ENCODE measurements at places on chromosomes 11 and 22.

- DNase-seq: no peak
These were observed 12.9 kb downstream of the ADORA2A start for GRCh38 chr22:24440270-24440717.

- peak; percentile 60 for DNase-seq
These were observed 682.6 kb downstream of the KCNA4 start for GRCh38 chr11:29333993-29334775.

- no peak for DNase-seq
These were observed 373.9 kb upstream of the FAT3 start for GRCh38 chr11:91850533-91851275.

- no peak for DNase-seq
These were observed 13.7 kb downstream of the XNDC1N start for GRCh38 chr11:71914617-71915189.

GRCh38 chr11:46696212-46696558 is 4.2 kb downstream of the ARHGAP1 start:
- no peak for DNase-seq

DNA sequence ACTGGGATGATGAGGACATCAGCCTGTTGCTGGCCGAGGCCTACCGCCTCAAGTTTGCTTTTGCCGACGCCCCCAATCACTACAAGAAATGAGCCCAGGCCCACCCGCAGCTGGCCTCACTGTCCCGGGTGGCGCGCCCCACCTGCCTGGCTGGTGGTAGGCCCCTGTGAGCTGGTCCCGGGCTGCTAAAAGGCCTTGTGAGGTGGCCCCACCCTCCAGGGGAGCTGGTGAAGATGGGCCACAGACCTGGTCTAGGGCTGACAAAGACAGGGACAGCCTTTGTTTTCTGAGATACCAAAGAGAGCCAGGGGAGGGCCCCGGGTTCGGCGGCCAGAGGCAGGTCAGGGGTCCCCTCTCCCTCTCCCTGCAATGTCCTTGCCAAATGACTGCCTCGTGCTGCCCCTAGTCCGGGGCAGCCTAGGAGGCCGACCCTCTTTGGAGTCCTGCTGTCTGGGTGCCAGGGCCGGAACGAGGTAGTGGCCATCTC is 411.1 kb downstream of the TBC1D22A start:
- no peak for DNase-seq

DNA sequence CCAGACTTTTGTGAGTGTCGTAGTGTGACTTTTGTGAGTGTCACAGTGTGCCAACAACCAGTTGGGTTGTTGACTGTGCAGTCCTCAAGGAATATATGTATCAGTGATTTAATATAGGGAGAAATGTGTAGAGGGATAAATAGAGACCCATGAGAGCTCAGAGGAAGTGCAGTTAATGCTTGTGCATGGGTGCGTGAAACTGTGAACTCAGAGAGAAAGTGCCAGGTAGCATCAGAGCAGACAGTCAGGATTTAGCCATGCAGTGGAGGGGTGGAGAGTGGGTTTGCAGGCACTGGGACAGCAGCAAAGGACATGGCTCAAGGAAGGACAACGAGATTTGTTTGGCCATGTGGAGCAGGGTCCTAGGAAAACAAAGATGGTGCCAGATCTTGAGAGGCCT is 33.6 kb downstream of the YWHAH start:
- no peak for DNase-seq

GRCh38 chr11:69442807-69443137 is 38.7 kb upstream of the LINC01488 start:
- no peak for DNase-seq

- no peak for DNase-seq
These were observed 83.2 kb upstream of the CLDN5 start for GRCh38 chr22:19607192-19608002.

GRCh38 chr11:62427630-62428233 is 8.9 kb downstream of the SCGB1A1 start:
- peak; percentile 63 for DNase-seq

DNA sequence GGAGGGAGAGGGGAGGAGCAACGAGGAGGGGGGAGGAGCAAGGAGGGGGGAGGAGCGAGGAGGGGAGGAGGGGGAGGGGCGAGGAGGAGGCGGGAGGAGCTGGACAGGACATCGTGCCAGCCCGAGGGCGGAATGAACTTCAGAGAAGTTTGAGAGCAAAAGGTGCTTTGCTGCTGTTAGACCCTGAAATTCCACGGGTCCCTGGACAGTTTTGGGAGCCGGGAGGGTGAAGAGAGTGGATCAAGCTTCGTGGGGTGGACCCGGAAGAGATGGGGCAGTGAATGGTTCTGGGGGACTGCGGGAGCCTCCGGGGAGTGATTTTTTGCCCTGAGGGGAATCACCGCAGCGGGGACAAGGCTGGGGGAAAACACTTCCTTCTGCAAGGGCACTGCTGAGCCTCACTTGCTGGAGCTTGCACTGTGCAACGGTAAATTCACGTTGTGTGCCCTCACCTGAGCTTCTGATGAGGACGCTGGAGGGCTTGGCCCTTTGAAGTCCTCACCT is 10.7 kb upstream of the NLRP6 start:
- DNase-seq: no peak

DNA sequence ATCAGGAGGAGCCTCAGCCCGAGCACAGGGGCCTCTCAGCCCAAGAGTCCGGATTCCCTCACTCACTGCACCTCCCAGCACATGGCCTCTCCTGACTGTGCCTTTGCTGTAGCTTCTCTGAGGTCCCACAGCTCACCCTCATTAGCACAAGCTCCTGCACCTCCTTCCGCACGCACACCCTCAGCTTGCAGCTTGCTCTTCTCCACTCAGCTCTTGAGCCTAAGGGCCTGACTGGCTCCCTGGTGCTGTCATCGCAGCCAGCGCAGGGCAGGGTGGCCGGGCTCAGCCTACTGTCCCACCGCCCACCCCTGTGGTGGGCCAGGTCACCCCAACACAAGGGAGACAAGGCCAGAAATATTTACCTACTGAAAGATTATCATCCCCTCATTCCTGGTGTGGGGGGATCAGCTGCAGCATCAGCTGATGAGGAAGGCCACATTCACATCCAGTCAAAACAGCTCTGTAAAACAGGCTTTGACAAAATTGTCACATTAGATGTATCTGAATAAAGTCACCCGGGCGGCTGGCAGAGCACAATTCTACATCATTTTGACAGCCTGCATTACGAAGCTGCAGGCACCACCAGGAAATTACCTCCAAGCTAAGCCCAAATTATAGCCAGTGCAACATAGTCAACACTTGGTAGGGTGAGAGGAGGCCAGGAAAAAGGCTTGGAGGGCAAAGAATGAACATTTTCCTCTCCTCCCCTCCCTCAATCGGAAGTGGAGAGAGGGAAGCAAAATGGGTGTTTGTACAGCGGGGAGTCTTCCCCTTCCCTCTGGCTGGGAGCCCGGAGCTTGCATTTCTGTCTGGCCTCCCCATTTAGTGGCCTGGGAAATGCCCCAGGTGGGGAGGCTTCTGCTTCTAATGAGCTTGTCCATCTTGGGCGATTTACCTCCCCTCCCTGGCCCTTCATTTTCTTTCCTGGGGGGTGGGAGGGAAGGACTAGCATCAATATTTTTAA is 29.5 kb upstream of the IGSF9B start:
- no peak for DNase-seq

DNA sequence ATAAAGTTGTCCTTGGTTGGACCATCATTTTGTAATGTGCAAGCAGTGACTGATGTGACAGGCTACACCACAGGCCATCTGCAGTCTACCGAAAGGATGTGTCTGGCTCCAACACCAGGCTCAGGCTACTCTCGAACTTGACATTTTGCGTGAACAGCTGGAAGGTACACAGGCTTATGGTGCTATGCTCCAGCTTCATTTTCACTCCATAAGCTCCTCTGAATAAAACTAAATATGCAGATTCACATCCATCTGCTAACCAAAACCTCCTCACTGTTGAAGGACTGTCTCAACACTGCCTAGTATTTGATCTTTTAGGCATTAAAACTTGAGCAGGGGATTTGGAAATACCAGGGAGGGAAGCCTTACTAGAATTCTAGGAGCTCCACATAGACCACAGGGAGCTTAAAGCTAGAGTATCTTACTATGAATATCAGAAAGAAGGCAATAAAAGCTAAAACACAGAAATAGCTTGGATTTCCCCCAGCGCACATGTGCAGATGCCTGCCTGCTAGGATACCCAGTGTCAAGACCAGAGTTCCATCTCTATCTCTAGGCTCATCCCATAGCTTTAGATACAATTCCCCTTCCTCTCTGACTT is 383.9 kb upstream of the FAT3 start:
- no peak for DNase-seq

- DNase-seq: no peak
These were observed 37.7 kb downstream of the TCIRG1 start for GRCh38 chr11:68076371-68077042.

- peak; percentile 36 for DNase-seq
These were observed 74.9 kb upstream of the RAG2 start for GRCh38 chr11:36672815-36673450.

GRCh38 chr22:28375761-28376534 is 303.7 kb downstream of the TTC28 start:
- DNase-seq: no peak

GRCh38 chr11:133418218-133418617 is 114.1 kb downstream of the OPCML start:
- no peak for DNase-seq

DNA sequence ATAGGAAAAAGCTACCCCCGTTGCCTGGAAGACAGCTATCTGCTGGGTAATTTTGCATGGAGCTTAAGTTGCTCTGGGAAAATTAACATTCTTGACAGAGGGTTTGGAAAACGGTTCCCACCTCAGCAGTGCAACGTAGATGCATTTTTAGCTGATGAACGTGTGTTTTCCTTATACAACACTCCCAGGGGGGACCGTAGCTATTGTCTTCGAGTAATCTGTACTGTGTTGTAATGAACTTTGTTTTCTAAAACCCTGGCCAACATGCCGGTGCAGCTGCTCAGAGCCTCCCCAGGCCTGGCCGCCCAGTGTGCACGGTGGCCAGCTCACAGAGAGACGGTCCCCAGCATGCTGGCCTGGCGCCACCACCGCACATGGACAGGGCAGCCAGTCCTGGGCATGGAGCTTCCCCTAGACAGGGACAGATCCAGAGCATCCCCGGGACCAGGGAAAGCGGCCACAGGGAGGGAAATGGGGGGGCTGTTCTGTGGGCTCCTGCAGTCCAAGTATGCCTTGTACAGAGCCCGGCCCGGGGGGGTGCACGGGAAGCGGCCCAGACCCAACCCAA is 2.2 kb downstream of the TNNT3 start:
- DNase-seq: peak; percentile 20

DNA sequence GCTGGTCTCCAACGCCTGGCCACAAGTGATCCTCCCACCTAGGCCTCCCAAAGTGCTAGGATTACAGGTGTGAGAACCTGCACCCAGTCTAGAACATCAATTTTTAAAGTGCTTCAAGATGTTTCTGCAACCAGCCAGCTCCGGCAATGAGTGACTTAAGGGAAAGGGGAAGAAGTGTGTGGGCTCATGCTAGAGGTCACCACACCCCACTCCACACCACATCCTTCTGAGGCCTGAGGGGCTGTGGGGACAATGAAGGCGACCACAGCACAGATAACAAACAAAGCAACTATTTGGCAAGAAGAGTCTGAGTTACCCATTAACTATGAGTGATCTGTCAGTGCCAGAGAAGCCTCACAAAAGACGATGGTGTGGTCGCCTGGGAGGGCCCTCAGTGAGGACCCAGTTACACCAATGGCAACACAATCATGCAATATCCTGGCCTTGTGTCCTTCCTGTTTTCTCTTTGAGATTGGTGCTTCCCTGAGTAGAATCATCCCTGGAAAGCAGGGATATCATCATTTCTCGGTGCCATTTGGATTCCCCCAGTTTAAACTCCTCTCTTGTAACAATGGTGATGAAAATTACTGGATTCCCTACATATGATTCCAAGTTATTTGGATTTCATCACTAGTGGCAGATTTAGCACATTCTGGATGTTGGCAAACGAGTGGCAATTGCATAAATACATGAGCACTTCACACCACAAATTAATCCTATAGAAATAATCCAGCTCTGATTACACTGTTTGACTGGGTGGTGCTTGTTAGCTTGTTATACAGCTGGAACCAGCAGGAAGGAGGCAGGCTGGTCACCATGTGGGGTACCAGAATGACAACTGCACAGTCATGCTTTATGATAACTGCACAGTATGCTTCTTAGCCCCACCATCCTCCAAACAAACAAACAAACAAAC is 18.4 kb downstream of the ABTB2 start:
- DNase-seq: no peak

- no peak for DNase-seq
These were observed 37.2 kb downstream of the FAR1 start for GRCh38 chr11:13705710-13706109.

- peak; percentile 90 for DNase-seq
These were observed 9.3 kb downstream of the CD82 start for GRCh38 chr11:44574610-44575287.

DNA sequence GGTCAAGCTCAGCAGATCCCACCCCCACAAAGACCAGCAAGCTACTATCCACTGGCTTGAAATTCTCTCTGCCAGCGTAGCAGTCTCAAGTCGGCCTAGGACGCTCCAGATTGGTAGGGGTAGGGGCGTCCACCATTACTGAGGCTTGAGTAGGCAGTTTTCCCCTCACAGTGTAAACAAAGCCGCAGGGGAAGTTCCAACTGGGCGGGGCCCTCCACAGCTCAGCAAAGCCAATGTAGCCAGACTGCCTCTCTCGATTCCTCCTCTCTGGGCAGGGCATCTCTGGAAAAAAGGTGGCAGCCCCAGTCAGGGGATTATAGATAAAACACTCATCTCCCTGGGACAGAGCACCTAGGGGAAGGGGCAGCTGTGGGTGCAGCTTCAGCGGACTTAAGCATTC is 1064.9 kb upstream of the TENM4 start:
- no peak for DNase-seq

DNA sequence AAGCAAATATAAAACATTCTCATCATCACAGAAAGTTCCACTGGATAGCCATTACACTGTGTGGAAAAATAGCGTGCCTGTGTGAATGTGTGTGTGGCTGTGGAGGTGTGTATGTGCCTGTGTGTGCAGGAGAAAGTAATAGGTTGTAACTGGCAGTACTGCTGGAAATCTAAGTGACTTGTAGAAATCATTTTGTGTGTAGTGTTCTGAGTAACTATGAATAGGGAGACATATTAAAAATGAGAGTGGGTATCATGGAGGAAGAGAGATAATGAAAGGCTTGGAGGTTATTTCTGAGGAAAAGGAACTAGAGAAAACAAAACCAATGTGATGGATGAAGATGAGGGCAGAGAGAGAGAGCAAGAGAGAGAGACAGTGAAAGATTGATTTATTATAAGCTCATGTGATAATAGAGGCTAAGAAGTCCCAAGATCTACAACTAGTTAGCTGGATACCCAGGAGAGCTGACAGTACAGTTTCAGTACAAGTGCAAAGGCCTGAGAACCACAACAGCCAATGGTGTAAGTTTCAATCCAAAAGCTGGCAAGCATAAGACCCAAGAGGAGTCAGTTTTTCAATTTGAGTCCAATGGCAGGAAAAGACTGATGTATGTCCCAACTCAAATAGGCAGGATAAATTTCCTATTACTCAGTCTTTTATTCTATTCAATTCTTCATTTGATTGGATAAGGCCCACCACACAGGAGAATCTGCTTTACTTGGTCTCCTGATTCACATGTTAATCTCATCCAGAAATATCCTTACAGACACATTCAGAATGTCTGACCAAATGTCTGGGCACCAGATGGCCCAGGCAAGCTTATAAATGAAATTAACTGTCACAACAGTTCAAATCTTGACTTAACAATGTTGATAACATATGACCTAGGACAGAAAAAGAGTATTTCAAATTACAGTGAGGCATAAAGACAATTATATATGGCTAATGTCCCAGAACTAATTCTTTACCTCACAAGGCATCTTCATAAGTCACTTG is 14.9 kb downstream of the KBTBD3 start:
- DNase-seq: no peak
